Activated CD4-positive, alpha-beta T cell treated with anti-CD3 and anti-CD28 coated beads, Interleukin-2, Interleukin-6, amounts not matched to agents 100 ng/mL and 50 ng/mL, durations not matched to agents 16 hours and 8 hours (primary cell): ENCODE measurements at places on chromosomes 2 and 18.

- DNase-seq: no peak
These were observed 125.1 kb upstream of the EPAS1 start for GRCh38 chr2:46171996-46172546.

GRCh38 chr2:119649364-119649917 is 29.6 kb upstream of the TMEM177 start:
- no peak for DNase-seq

GRCh38 chr2:17620841-17621240 is 80.3 kb downstream of the VSNL1 start:
- DNase-seq: no peak

DNA sequence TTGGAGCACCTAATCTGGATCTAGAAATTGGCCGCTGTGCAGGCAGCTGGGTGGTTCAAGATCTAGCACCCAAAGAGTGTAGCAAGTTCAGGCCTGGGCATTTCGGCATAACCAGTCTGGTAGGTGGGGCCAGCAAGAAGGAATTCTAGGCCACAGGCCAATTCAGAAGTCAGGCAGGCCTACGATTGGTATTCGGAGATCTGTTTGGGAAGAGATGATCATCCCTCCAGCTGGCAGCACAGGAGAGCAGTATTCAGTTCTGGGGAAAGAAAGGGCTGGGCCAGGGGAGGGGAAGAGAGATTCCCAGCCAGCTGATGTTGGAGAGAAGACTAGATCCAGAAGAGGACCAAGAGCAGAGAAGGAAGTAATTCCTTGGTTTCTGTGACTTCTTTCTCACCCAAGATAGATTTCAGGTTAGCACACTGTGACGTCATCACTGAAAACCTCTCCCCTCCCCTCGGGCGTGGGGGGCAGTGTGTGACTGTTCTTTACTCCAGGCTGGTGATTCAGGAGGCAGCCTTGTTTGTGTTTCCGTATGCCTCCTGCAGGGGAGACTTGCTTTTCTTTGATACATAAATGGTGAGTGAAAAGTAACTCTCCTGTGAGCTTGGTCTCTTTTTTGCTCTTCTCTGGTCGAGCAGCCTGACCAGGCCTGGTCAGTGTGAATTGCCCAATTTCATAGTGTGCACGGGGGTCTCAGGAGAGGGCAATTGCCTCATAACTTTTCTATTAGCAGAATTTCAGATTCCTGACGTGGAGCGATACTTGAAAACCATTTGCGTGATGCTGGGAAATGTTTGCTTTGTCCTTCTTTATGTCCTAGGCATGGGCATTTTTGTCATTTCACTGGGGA is 61.1 kb downstream of the MEIS1 start:
- no peak for DNase-seq

- no peak for DNase-seq
These were observed 187.1 kb downstream of the NRP2 start for GRCh38 chr2:205869439-205869838.

DNA sequence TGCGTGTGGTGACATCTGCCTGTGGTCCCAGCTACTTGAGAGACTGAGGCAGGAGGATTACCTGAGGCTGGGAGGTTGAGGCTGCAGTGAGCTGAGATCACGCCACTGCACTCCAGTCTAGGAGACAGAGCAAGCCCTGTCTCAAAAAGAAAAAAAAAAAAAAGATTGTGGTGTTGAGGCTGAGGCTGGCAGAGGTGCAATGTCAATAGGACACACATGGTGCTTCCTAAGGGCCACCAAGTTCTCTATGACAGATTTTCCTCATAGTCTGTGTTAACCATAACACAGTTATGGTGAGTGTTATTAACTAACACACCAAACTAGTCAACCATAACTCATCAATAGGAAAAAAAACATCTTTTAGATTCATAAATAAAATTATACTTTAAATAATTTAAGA is 494.4 kb downstream of the TMX3 start:
- DNase-seq: no peak

- DNase-seq: no peak
These were observed 5.1 kb downstream of the SERPINB2 start for GRCh38 chr18:63892566-63892965.

GRCh38 chr2:237563816-237564215 is 2.6 kb upstream of the PRLH start:
- DNase-seq: no peak

DNA sequence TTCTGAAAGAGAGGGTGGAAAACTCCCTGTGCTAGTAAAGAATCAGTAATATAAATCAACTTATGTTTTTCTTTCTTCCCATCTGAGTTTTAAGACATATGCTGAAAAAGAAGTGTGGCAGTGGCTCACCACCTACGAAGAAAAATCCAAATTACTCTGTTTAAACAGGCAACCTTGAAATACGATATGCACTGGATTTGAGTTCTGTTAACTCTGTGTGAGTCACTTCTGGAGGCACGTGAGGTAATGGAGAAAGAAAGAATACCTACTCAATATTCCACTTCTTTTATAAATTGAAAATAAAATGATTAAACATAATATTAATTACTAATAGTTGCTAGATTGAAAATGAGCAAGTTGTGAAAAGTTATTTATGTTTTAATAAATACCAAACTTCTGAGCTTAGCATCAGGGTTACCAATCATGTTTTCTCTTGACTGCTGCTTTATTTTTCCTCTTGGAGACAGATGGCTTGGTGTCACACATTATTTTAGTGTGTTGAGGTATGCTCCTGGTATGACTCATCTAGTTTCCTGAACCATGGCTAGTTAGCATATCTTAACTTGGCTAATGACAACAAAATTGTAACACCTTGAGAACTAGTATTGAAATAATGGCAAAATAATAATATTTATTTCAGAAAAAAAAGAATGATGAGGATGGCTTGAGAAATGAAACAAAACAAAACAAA is 1705.5 kb upstream of the PIK3C3 start:
- DNase-seq: no peak

DNA sequence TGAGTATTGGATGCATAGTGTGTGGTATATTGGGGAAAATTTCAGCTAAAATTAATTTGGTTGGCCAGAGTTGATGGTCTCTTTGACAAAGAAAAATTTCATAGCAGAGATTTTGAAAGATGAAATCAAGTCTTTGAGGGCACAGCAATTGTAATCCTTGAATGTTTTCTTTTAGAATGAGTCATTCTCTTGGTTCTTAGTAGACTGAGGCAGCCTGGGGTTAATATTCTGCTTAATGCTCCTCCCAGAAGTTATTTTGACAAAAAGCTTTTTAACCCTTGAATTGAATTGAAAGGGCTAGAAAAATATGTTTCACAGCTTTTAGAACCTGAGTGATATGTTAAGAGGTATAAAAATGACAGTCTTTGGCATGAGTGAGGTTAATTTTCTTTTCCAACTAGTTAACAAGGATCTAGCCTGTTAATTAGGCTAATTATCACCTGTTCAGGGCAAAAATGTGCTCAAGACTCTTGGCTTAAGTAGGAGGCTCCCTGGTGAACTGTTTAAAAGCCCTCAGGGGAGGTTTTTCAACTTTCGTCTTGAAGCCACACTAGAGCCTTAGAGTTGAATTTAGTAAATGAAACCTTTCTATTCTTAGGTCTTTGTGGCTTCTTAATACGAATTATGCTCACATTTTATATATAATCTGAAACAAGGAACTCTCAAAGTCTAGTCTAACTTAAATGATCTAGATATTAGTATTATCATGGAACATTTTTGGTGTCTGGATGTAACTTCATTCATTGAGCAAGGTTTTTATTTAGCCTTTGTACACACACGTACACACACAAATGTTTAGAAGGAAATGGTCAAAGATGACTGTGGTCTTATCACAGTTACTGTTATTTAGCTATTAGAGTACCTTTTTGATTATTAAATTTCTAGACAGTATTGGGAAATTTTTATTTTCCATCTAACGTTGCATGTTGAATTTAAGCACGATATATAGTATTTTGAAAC is 272.5 kb downstream of the ZNF407 start:
- no peak for DNase-seq

DNA sequence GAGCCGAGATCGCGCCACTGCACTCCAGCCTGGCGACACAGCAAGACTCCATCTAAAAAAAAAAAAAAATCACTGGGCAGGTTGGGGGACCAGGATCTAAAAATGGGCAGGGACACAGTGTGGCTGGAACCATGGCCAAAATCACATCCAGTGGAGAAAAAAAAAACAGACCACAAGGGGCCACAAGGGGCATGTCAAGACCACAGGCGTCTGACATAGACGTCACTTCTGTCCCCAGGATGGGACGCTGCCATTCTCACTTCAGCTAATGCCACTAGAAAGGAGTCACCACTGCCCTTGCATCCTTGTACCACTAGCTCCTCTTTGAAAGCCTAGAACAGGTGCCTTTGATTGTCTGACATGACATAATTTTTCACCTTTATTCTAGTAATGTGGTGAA is 2.5 kb upstream of the POMC start:
- no peak for DNase-seq

GRCh38 chr2:85269959-85270358 is 57.8 kb downstream of the TGOLN2 start:
- no peak for DNase-seq

DNA sequence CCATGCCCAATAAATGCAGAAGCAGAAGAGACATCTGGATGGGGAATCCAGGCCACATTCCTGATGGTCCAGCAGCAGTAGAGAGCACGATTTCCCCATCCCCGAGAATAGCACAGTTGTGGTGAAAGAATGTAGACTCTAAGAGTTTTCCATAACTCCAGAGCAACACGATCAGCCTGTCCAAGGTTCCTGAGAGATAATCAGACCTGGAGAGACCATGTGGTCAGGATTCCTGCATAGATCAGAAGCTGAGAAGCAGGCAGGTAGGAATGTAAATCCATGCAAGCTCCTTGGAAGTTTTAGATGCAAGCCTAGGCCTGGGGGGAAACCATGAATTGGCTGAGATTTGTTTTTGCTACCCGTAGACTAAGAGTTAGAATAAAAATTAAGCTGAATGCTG is 34.2 kb upstream of the PTPRM start:
- no peak for DNase-seq

DNA sequence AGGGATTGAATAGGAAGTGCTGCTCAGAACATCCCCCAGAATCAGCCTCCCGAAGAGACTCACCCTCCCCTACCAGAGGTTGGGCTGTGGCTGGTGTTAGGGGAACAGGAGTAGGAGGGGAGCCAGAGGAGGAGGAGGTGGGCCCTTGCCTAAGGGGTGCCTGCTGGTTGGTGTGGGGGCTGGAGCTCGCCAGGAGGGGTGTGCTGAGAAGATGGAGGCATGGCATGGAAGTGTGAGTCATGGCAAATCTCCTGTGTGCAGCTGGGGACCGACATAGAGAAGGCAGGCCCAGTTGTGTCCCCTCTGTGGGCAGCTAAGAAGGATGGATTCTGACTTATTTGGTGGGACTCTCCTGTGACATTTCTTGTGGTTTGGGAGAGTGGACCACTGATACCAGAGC is 73.7 kb downstream of the DGKD start:
- DNase-seq: no peak

GRCh38 chr2:1818404-1818803 is 74.1 kb upstream of the PXDN start:
- no peak for DNase-seq

DNA sequence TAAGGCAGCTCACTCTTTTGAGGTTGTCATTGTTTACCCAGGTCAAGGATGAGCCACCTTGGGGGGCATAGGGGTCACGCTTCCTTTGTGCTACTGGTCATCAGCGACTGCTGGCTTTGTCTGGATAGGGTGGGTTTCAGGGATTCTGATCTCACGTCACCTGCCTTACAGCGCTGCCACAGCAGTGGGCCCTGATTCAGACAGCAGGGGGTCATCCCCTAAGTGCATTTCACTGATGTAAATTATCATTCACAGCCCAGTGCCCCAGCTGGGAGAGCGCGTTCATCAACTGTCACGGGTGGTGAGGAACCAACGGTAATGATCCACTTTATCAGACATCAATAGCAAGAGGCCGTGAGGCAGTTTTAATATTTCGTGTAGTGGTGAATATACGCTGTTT is 291.2 kb downstream of the NEDD4L start:
- no peak for DNase-seq

- no peak for DNase-seq
These were observed 117.3 kb downstream of the WDSUB1 start for GRCh38 chr2:159169187-159169586.

DNA sequence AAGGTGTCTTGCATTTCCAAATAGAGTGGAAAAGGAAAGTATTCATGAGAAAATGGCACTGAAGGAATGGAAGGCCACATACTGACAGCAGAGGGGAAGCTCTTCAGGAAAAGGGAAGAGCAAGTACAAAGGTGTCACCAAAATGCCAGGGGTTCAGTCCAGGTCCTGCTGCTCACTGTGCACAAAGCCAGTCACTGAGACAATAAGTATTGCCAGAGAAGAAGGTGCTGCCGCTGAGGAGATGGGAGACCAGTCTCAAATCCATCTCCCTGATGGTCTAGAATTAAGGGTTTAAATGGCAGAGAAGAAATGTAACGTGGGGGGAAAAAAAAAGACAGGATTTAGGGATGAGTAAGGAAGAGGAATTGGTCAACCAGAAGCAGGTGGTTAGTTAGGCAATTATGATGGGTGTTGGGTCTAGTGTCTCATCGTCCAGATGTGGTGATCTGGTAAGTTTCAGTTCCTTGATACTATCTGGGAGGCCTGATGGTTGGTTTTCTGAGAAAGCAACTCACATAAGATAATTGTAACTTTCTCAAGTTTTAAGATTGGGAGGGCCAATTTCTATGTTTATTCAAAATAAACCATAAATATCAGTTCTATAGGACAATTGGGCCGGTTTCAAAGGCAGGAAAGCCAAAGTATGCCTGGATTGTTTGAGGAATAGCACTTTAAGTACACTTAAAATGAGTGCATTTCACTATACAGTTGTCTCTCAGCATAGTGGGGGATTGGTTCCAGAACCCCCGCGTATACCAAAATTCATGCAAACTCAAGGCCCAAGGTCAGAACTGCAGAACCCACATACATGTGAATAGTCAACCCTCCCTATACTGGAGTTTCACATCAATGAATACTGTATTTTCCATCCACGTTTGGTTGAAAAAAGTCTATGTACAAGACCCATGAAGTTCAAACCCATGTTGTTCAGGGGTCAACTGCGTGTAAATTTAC is 109.1 kb upstream of the DNAJC10 start:
- no peak for DNase-seq

DNA sequence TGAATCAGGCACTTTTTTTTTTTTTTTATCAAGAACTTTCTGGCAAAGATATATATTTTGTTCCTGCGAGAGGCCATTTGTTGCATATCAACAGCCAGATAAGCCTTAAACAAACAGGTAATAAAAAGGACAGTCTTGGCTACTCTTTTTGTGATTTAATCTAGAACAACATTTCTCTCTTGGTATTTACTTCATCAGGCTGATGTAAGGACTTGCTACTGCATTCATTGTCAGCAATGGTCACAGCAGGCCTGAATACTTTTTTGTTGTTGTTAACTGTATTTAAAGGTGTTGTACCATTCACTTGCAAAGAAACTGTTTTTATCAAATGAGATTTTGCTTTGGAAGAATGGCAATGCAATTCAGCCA is 683.8 kb downstream of the IRS1 start:
- no peak for DNase-seq

- no peak for DNase-seq
These were observed 97.8 kb downstream of the B3GNT2 start for GRCh38 chr2:62293490-62294271.

DNA sequence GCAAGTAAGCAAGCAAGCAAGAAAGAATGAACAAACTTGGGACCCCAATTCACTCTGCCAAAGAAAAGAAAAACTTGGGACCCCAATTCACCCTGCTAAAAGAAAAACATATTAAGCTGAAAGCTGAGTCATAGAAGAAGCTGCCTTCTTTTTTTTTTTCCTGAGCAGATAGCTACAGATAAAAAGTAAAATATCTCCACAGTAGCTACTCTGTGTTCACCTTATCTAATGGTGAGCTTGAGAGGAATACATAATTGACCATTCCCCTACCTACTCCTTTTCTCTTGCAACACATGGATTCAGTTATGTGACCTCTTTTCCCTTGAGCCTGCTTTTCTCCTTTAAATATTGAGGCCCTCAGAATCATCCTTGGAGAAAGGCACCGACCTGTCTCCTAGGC is 63.0 kb downstream of the MCFD2 start:
- DNase-seq: no peak
